ENCODE measurements at places on chromosomes 2 and 18. TPM values are rescaled to one million over a fixed set of nuclear protein-coding genes. Genes with fewer than 3 reads are reported as not detected.

IL1A gene
- total RNA-seq: not detected

HJURP gene
- total RNA-seq: 39.4 TPM

FAP gene
- total RNA-seq: 40.7 TPM

FAM228B gene
- total RNA-seq: 1.9 TPM

BMPR2 gene
- total RNA-seq: 13.4 TPM

TMEM247 gene
- not detected for total RNA-seq

SCN3A gene
- total RNA-seq: 0.17 TPM

IL1R2 gene
- 0.50 TPM for total RNA-seq

CTAGE1 gene
- not detected for total RNA-seq

ODC1 gene
- total RNA-seq: 281 TPM

DNAJC5G gene
- not detected for total RNA-seq

PROKR1 gene
- total RNA-seq: not detected

AQP12A gene
- total RNA-seq: not detected

CYS1 gene
- total RNA-seq: 0.30 TPM

AMER3 gene
- total RNA-seq: not detected

FIGN gene
- 0.74 TPM for total RNA-seq

TAF1B gene
- total RNA-seq: 10.3 TPM

FSIP2 gene
- under 0.01 TPM for total RNA-seq

TXNDC2 gene
- not detected for total RNA-seq

LRATD1 gene
- total RNA-seq: 1.3 TPM

TMEM200C gene
- 1.5 TPM for total RNA-seq

CNTNAP5 gene
- not detected for total RNA-seq

MYL1 gene
- not detected for total RNA-seq

CERS6 gene
- 10.1 TPM for total RNA-seq

TEKT4 gene
- not detected for total RNA-seq
